Right forelimb (tissue), 1 donor: ENCODE measurements at places on chromosomes 16 and 17.

- DNase-seq = no peak
Observed at GRCh38 chr17:39763051-39763820, 25.5 kb downstream of the GRB7 start.

DNA sequence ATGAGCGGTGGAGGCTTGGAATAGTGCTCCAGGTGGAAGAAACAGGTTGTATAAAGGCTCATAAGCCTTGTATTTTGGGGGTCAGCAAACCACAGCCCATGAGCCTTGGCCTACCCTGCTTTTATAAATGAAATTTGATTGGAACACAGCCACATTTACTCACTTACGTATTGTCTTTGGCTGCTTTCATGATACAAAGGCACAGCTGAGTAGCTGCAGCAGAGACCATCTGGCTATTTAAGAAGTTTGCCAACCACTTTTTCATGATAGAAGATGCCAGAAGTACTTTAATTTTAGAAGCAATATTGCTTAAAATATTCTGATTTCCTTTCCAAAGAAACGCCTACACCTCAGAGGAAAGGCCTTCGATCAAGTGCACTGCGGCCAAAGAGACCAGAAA is 73.8 kb downstream of the C17orf58 start:
- DNase-seq = no peak

DNA sequence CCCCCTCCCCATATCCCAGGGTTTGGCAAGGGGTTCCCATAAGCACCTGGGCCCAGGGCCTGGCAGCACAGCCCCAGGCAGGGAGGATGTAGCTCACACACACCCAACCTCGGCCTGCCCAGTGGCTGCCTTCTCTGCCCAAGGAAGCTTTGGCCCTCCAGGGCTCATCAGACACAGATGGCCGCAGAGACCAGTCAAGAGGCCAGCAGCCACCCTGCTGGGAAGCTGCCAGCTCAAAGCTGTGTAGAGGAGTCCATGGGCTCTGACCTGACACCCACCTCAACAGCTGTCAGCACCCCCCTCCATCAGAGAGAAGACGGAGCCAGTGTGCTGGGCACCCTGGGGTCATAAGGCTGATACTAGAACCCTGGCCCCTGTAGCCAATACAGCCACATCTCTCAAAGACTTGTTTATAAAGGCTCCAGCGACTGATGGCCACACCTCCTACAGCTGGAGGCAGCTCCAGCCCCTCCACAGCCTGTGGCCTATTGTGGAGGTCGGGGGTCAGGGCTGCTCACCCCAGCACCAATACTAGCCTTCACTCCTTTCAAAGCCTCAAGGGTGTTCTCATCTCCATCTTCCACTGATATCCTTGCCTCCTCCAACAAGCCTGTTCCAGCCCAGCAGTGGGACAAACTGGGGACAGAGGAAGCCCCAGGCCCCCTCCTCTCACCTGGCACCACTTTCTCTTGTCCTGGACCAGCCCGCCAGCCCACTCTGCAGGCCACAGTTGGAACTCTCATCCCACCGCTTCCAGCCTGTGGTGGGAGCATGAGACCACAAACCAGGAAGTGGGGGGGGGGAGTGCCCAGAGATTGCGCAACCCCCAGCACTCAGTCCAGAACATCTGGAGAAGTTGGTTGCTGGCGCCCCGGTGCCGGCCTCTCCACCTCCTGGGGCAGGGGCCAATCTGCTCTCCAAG is 2.2 kb upstream of the MPG start:
- DNase-seq = peak; percentile 88

- DNase-seq = peak; percentile 51
Observed at GRCh38 chr17:58538811-58539409, 24.5 kb upstream of the MTMR4 start.

DNA sequence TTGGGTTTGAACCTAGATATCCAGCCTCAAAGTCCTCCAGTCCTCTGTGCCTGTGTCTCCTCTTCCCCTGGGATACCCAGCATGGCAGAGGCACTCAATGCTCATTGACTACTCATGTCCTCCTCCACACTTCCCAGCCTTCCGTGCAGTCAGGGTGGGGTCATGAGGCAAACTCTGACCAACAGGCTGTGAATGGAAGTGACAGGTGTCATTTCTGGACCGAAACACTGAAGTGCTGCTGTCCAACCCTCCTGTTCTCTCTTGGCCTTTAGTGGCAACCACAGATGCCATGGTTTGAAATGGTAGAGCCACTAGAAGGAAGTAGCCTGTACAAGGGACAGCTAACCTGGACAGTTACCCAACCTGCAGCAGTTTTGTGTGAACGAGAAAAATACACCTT is 46.7 kb upstream of the MAP3K14 start:
- no peak for DNase-seq

DNA sequence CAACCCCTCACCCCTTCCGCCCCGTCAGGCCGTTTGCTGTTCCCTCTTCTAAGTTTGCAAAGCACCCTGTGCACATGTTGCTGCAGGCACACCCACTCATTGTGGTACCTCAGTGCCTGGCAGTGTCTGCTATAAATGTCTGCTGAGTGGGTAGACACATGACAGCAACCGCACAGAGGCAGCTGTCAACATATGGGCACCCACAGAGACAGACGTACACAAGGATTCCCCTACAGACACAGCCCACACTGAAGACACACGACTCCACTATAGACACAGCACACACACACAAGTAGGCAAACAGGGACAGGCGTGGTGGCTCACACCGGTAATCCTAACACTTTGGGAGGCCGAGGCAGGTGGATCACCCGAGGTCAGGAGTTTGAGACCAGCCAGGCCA is 17.8 kb upstream of the CRK start:
- no peak for DNase-seq

DNA sequence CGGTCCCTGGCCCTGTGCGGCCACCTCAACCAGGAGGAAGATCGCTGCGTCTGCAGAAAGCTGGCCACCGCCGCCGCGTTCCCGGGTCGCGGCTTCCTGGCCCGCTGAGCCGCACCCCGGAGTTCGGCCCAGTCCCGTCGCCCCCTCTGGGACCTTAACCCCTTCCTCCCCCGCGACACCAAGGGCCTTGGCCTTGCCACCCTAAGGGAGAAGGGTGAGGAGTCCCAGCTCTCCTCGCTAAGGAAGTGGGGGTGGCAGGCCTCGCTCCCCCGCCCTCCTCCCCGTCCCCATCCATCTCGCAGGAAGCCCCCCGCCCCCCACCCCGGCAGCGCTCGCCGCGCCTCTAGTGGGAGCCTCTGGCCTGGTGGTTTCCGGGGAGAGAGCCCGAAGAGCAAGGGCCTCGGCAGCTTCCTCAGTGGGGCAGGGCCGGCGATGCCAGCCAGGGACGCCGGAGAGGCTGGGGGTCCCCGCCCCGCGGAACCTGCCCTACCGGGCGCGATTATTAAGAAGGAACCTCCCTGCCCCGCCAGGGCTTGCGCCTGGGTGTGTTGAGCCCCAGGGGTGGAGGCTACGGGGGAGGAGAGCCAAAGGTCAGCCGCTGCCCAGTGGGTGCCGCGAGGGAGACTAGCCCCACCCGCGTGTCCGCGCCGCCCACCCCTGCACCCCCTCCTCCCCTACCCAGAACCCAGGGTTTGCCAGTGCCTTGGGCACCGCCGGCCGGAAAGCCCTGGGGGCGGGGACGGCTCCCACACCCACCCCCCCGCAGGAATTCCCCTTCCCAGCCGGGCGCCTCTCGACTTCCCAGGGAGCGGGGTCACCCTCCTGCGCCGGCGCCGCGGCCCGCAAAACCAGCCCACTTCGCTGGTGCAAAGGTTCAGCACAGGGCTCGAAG is 6.8 kb downstream of the CBX4 start:
- DNase-seq = no peak

- no peak for DNase-seq
Observed at GRCh38 chr17:34755371-34755770, 176.0 kb downstream of the TMEM132E start.

- no peak for DNase-seq
Observed at GRCh38 chr17:49551221-49552069, 24.2 kb upstream of the NXPH3 start.

GRCh38 chr17:78933025-78933958 is 8.1 kb upstream of the TIMP2 start:
- DNase-seq = no peak

DNA sequence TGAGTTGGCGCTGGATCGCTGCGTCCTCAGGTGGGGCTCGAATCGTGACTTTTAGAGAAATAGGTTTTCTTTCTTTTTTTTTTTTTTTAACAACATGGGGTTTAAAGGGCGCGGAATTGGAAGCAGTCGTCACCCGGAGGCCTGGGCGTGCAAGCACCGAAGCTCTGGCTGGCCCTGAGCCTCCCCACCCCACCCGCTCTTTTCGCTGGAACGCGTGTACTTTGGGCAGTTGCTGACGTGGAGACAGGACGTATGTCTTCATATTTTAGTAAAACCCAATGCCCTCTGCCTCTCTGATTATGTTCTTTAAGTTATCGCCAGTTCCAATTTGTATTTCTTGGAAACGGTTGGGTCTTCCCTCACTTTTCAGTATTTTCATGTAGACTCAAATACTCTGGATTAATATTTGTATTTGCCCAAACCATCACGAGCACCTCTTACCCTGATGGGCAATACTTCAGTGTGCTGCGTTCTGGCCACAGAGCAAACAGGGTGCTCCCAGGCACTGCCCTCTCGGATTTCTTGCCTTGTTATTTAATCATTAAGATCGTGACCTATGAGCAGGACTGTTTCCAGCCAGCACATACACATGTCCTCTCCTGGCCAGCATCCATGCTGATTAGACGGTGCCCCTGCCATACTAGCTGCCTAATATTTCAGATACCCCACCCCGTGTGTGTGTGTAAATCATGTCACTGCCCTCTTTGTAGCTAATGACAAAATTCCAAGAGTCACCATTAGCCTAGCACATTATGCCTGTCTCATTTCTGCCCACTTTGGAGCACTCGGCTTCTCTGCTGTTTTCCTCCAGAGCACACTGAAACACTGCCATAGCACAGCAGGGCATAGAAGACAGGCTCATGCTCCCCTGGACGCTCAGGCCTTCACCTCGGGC is 805 bp upstream of the C16orf95 start:
- peak; percentile 68 for DNase-seq

DNA sequence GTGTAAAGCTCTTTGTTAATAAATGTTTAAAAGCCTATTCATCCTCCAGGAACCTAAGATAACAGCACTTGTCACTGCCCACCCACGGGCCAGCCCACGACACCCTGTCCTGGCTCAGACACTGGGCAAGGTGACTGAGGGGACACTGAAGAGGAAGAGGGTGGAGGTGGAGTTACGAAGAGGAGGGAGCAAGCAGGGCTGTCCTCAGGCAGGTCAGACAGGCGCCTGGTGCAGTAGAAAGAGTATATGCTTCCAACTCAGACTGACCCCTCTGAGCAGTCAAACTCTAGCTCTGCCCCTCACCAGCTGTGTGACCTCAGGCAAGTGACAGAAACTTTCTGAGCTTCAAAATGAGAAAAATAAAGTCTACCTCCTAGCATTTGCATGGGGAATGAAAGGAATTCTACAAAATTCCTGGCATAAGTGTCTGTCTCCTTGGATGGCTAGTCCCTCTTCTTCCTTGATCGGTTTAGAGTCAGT is 22.8 kb downstream of the TEX2 start:
- DNase-seq = no peak

DNA sequence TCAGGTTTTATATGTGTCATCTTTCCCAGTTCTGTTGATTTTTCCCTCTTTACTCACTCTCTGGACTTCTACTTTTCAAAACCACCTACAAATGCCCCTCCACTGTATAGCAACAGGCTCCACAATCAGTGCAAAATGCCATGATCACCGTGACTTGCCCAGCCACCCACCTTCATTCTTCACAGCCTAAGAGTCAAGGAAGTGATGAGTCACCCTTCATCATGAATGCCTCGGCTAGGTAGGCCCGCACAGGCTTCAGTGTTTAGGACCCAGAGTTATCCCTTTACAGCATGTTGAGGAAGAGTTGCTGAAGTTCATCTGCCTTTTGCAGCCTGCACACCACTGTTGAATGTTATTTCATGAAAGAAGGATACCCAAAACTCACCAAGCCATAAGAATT is 158.6 kb downstream of the PMP22 start:
- no peak for DNase-seq

GRCh38 chr17:7636163-7636562 is 6.2 kb downstream of the SHBG start:
- no peak for DNase-seq

DNA sequence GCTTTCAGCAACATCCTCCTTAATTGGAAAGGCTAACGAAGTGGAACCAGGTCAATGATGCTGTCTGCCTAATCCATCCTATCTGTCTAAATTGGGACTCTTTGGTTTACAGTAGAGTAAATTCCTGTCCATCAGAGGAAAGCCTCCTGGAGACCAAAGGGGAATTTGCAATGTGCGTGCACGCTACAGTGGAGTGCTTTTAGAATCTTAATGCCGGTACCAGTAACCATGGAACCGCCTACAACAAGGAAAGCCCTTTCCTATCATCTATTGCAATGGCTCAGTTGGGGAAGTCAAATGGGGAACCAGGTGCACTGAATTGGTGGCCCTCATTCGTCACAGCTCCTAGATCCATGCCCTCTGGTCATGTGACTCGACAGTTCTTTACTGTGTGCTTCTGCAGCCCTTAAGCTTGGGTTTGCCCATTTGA is 110.1 kb downstream of the XYLT1 start:
- no peak for DNase-seq

GRCh38 chr16:3880623-3881498 is at the start of gene CREBBP:
Gene CREBBP, minus strand, starts transcription at chr16:3880713. Its CDS starts 797 bp downstream, at chr16:3879916.
- DNase-seq = peak; percentile 94

DNA sequence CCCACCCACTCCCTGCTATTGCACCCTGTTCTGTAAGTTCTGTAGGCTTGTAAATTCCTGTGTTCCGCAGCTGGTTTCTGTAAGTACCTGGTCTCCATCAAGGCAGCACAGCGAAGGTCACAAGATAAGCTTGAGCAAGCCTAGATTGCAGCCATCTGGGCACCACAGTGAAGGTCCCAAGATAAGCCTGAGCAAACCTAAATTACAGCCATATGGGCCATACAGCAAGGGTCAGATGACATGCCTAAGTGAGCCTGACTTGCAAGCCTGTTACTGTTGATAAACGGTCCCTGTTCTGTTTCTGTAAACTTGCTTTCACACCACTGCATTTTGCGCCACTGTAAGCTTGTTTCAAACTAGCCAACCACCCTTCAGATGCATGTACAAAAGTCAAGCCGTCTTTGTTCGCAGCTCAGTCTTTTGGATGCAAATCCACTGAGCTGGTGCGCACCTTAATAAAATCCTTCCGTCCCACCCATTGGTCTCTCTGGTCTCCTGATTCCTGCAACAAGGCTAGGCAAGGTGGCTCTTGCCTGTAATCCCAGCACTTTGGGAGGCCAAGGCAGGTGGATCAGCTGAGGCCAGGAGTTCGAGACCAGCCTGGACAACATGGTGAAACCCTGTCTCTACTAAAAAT is 42.6 kb upstream of the ATF7IP2 start:
- DNase-seq = no peak

DNA sequence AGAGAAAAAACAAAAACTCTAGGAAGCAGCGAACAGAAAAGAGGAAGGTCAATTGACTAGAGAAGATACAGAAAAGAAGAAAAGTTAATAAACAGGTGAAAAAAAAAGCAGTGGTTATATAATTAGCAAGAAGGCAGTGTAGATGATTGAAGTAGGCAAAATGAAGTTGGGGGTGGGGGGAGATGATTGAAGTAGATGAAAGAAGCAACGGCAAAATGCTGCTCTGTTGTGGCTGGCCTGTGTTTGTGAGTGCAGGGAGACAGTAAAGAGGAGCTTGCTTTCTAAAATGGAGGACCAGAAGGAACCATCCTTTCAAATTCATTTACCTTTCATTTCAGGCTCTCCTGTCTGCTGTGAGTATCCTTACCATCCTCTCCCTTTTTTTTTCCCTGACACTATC is 3.6 kb downstream of the EVI2B start:
- DNase-seq = no peak

- DNase-seq = no peak
Observed at GRCh38 chr17:47225911-47226688, 17.0 kb downstream of the MYL4 start.
